ENCODE measurements at places on chromosomes 13 and 19.

GRCh38 chr13:42272115-42272803, at the start of gene AKAP11:
Gene AKAP11, plus strand, starts transcription at chr13:42272152. Its CDS starts 14,197 bp downstream, at chr13:42286349.
- peaks cover 20% of the 10 kb centered on the region for H3K36me3 ChIP-seq
- H3K4me3 ChIP-seq: peak within 1 kb of the TSS; percentile 99
- H3K27ac ChIP-seq: peak within 1 kb of the TSS; percentile 91

DNA sequence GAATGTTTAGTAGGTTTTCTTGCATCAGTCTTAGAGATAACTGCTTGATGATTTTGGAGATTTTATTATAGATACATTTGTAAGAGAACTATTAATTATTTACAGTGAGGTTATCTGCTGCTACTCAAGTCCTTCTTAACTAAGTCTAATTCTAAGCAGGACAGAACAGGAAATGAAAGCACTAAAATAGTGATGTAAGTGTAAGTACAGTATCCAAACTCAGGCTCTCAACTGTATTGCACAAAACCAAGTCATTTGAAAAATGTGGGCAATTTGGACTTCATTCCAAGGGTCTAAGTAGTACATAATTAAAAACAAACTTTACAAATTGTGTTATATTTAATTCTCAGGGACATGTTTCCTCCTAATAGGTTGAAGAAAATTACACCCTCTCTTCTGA, 417.1 kb downstream of the ITGBL1 start:
- no peak overlapping the region for H3K27ac ChIP-seq
- H3K27me3 ChIP-seq: no peaks in the 10 kb centered on the region
- no peak for DNase-seq

DNA sequence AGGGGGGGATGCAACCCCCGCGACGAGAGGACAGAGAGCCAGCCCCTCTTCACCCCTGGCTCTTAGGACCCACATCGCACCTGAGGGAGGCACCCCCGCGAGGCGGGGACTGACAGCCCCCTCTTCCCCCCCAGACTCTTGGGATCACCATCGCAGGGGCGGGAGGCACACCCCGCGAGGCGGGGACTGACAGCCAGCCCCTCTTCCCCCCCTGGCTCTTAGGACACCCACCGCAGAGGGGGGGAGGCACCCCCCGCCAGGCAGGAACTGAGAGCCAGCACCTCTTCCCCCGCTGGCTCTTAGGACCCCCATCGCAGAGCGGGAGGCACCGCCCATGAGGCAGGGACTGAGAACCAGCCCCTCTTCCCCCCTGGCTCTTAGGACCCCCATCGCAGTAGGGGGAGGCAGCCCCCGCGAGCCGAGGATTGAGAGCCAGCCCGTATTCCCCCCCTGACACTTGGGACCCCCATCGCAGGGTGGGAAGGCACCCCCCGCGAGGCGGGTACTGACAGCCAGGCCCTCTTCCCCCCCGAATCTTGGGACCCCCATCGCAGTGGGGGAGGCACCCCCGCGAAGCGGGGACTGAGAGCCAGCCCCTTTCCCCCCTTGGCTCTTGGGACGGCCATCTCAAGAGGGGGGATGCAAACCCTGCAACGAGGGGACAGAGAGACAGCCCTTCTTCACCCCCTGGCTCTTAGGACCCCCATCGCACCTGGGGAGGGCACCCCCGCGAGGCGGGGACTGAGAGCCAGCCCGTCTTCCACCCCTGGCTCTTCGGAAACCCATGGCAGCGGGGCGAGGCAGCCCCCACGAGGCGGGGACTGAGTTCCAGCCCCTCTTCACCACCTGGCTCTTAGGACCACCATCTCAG, 2425.1 kb upstream of the PCDH20 start:
- no peak for DNase-seq
- no peaks in the 10 kb centered on the region for H3K36me3 ChIP-seq
- H3K27me3 ChIP-seq: no peaks in the 10 kb centered on the region
- no peak overlapping the region for H3K27ac ChIP-seq
- H3K4me3 ChIP-seq: no peak overlapping the region

- H3K4me3 ChIP-seq: no peak overlapping the region
- H3K27ac ChIP-seq: no peak overlapping the region
- DNase-seq: no peak
- H3K4me1 ChIP-seq: peaks cover 8% of the 10 kb centered on the region
- no peaks in the 10 kb centered on the region for H3K36me3 ChIP-seq
Measured at GRCh38 chr13:23460309-23460708, 26.8 kb upstream of the SACS start.

GRCh38 chr13:106369091-106369490, 166.4 kb downstream of the EFNB2 start:
- H3K36me3 ChIP-seq: no peaks in the 10 kb centered on the region
- H3K4me3 ChIP-seq: no peak overlapping the region
- no peak for DNase-seq
- peaks cover 17% of the 10 kb centered on the region for H3K4me1 ChIP-seq
- H3K27ac ChIP-seq: no peak overlapping the region

DNA sequence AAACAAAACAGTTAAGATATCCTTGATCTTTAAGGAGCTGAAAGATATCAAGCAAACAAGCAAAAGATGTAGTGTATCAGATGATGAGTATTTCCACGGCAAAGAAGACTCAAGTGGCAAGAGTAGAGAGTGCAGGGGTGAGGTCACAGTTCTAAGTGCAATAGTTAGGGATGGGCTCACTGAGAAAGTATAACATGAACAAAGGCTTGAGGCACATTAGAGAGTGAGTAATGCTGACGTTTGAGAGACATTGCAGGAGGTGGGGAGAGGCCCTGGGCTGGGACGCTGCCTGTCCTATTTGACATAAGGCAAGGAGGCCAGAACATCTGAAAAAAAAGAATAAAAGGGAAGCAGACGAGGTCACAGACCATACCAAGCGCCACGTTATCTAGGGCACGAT, 1.4 kb downstream of the DUXA start:
- no peak overlapping the region for H3K4me3 ChIP-seq
- no peaks in the 10 kb centered on the region for H3K27me3 ChIP-seq
- H3K36me3 ChIP-seq: peaks cover 3% of the 10 kb centered on the region
- H3K27ac ChIP-seq: no peak overlapping the region

GRCh38 chr13:79548902-79549301, 67.9 kb downstream of the NDFIP2 start:
- no peak overlapping the region for H3K27ac ChIP-seq
- no peaks in the 10 kb centered on the region for H3K27me3 ChIP-seq
- H3K36me3 ChIP-seq: no peaks in the 10 kb centered on the region
- H3K4me1 ChIP-seq: peaks cover 16% of the 10 kb centered on the region
- DNase-seq: no peak

GRCh38 chr13:29711776-29712175, 116.3 kb upstream of the SLC7A1 start:
- H3K4me1 ChIP-seq: peaks cover 19% of the 10 kb centered on the region
- no peak for DNase-seq
- H3K4me3 ChIP-seq: no peak overlapping the region
- H3K36me3 ChIP-seq: no peaks in the 10 kb centered on the region
- H3K27ac ChIP-seq: no peak overlapping the region
- peaks cover 9% of the 10 kb centered on the region for H3K27me3 ChIP-seq

Measured in type B pancreatic cell (in vitro differentiated cells).